AG04449 (cell line): ENCODE measurements at places on chromosomes 4 and X.

DNA sequence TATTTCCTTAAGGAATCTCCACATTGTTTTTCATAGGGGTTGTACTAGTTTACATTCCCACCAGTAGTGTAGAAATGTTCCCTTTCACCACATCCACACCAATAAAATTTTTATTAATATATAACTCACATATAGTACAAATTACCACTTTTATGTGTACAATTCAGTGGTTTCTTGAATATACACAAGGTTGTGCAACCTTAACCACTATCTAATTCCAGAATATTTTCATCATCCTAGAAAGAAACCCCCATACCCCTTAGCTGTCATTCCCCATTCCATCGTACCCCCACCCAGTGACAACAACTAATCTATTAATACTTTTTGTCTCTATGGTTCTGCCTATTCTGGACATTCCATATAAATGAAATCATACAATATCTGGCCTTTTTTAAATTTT is 108.3 kb upstream of the USP9X start:
- no peak for DNase-seq

GRCh38 chrX:49656533-49656932 is 39.3 kb downstream of the PAGE1 start:
- DNase-seq, result no peak

DNA sequence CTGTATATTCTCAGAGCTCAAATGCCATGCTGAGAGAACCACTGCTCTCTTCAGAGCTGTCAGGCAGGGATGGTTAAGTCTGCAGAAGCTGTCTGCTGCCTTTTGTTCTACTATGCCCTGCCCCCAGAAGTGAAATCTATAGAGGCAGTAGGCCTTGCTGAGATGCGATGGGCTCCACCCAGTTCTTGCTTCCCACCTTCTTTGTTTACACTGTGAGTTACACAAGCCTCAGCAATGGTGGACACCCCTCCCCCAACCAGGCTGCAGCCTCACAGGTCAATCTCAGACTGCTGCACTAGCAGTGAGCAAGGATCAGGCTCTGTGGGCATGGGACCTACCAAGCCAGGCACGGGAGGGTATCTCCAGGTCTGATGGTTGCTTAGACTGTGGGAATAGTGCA is 271.6 kb downstream of the CENPC start:
- DNase-seq, result no peak

DNA sequence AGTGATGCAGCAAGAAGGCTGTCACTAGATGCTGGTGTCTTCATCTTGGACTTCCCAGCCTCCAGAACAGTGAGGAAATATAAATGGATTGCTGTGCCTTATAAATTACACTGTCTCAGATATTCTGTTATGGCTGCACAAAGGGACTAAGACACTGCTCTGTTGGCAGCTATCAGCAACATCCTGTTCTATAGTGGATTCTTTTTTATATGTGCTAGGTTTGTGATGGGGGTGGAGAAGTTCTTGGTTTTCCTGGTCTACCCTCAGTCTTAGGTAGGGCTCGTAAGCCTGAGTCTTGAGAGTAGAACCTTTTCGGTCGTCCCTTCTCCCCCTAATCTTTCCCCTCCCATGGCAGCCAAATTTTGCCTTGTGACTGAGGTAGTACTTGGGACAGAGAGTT is 17.3 kb downstream of the STIM2 start:
- no peak for DNase-seq

GRCh38 chrX:17550011-17550410 is 175.0 kb downstream of the NHS start:
- DNase-seq, result no peak

DNA sequence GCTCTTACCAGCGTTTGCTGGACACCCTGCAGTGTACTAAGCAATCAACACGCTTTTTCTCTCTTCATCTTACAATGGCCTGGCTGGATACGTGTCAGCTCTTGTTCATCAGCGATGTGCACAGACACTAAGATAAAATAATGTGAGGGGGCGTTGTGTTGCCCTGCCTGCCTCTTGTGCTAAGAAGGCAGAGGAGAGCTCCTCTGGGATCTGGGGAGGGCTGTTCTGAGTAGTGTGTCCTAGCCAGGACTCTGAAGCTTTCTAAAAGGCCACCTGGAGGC is 49.7 kb downstream of the NELFA start:
- DNase-seq, result no peak

DNA sequence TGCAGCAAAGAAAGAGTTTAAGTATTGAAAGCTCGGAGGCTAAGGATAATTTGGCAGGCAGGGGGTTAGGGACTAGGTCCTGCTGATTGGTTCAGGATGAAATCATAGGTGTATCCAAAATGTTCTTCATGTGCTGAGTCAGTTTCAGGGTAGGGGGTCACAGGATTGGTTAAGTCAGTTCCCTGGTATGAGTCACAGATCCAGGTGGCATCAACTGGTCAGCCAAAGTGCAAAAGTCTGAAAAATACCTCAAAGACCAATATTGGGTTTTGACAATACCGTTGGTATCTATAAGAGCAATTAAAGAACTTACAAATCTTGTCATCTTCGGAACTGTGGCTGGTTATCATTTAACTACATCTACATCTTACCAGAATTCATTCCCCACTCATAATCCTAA is 25.6 kb upstream of the PRDM8 start:
- DNase-seq, result no peak

- no peak for DNase-seq
Measured at GRCh38 chr4:47315346-47315745, 148.2 kb downstream of the COMMD8 start.

DNA sequence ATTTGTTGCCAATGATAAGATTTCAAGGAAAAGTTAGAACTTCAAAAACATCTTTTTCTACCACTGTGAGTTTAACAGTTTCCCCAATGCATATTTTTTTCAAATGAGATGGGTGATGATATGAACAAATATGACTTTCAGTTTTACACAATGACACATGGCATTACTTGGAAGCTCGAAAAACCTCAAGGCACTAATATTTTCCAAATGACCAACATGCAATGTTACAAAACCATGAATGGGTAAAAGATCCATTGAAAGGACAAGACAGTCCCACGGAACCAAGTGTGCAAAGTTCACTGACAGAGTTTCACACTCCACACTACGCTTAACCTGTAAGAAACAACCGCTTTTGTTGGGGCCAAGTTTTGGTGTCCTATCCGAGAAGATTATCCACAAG is 84.5 kb downstream of the CD99L2 start:
- no peak for DNase-seq

- DNase-seq, result no peak
Measured at GRCh38 chrX:47390780-47391179, 20.4 kb downstream of the ZNF157 start.

GRCh38 chr4:124386163-124386562 is 326.4 kb downstream of the ANKRD50 start:
- DNase-seq, result no peak

DNA sequence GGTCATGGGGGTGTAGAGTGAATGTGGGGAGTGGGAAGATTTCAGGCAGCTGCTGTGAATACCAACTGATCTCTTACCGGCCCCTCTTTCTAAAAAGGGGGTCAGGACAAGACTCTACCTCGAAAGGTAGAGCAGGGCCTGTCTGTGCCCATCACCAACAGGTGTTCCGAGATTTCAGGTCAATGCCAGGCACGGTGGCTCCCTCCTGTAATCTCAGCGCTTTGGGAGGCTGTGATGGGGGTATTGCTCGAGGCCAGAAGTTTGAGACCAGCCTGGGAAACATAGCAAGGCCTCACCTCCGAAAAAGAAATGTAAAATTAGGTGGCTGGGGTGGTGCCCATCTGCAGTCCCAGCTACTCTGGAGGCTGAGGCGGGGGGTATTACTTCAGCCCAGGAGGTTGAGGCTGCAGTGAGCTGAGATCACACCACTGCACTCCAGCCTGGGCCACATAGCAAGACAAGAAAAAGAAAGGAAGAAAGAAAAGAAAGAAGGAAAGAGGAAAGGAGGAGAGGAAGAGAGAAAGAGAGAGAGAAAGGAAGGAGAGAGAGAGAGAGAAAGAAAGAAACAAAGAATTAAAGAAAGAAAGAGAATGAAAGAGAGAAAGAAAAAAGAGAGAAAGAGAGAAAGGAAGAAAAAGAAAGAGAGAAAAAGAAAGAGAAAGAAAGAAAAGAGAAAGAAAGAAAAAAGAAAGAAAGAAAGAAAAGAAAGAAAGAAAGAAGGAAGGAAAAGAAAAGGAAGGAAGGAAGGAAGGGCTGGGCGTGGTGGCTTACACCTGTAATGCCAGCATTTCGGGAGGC is 50.1 kb downstream of the CRLF2 start:
- DNase-seq, result no peak

- DNase-seq, result no peak
Measured at GRCh38 chr4:81343046-81343445, 128.0 kb upstream of the PRKG2 start.

DNA sequence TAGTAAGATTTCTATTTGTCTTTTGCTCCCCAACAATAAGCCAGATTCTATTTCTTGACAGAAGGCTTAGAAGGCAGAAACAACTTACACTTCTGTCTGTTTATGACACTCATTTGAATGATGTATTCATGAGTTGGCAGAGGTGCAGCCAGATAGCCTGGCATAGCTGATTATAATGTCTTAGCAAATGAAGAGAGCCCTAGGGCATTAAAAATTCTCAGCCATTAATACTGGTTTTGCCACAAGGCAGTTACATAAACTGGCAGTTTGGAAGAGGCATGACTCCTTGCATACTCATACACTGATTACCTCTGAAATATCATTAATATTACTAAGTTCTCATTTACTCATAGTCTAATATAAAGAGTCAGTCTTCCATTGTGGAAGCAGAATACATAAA is 728.5 kb upstream of the NDST4 start:
- no peak for DNase-seq

GRCh38 chrX:115214605-115215004 is 19.3 kb downstream of the LRCH2 start:
- DNase-seq, result no peak

GRCh38 chr4:24922416-24922815 is 9.6 kb upstream of the CCDC149 start:
- no peak for DNase-seq

DNA sequence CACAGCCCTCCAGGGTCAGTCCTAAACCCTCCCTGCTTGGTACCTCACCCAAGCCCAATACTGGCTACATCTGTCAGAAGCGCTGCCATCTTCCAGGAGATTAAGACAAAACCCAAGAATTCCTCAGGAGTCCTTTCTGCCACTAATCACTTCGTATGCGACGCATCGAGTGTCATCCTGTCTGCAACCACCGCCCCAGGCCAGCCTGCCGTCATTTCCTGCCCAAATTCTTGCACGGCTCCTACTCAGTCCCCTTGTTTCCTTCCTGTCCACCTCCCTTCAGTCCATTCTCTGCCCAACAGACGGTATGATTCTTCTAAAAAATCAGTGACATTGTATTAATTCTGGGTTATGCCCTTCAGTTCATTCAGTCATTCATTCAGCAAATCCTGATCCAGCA is 113.6 kb downstream of the NFKB1 start:
- no peak for DNase-seq

GRCh38 chr4:42724451-42724850 is 67.5 kb upstream of the ATP8A1 start:
- DNase-seq, result no peak

DNA sequence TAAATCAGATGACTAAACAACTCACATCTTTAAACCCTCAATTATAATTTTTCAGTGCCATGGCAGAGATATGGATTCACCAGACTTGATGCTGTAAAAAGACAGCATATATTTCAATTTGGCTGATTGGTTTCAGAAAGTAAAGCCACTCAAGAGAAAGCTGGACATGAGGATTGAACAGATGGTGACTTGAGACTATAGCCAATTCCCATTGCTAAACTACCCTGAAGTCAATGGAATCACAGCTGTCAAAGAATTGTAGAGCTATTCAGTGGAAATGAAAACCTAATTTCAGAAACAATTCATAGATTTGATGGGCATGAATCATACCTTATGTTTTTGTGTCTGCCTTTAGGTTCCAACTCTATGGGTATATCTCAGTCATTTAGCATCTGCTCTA is 510.6 kb upstream of the BOD1L1 start:
- DNase-seq, result no peak

GRCh38 chr4:25144870-25145481 is 15.3 kb downstream of the SEPSECS start:
- DNase-seq, result no peak

- no peak for DNase-seq
Measured at GRCh38 chr4:159549098-159549518, 446.2 kb downstream of the RAPGEF2 start.

DNA sequence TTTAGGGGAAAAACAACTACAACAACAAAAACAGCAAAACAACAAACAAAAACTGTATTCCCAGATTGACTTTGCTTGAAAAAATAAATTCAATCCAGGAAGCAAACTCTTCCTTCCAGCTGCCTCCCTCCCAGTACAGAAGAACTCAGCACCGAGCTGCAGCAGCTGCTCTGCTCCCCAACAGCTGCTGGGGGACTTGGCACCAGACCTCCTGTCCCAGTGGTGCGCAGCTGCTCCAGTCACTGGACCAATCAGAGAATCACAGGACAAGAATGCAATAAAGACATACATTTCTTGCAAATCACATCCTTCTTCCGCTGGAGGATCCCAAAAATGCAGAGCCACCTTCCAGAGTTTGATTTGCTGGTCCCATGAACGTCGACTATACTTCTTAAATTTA is 11.8 kb upstream of the FAM53A start:
- no peak for DNase-seq
